ENCODE measurements at places on chromosomes 3 and 15. TPM values are rescaled to one million over a fixed set of nuclear protein-coding genes. Genes with fewer than 3 reads are reported as not detected.

DNA sequence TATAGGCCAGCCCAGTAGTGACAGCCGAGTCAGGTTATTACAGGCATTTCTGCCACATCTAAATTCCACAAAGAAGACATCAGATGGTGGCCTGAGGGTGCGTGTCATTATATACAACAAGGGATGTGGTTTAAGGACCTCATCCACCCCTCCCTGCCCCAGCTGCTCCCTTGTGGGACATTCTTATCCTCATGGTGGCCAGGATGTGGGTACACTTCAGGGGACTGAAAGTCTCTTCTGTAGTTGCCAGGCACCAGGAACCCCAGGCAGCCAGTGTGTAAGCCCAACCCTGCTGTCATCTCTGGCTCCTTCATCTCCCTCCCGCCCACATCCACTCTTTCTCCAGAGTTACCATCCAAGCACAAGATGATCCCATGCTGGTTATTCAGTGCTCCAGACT, 224.9 kb upstream of the TOPAZ1 start:
- DNase-seq, result no peak

DNA sequence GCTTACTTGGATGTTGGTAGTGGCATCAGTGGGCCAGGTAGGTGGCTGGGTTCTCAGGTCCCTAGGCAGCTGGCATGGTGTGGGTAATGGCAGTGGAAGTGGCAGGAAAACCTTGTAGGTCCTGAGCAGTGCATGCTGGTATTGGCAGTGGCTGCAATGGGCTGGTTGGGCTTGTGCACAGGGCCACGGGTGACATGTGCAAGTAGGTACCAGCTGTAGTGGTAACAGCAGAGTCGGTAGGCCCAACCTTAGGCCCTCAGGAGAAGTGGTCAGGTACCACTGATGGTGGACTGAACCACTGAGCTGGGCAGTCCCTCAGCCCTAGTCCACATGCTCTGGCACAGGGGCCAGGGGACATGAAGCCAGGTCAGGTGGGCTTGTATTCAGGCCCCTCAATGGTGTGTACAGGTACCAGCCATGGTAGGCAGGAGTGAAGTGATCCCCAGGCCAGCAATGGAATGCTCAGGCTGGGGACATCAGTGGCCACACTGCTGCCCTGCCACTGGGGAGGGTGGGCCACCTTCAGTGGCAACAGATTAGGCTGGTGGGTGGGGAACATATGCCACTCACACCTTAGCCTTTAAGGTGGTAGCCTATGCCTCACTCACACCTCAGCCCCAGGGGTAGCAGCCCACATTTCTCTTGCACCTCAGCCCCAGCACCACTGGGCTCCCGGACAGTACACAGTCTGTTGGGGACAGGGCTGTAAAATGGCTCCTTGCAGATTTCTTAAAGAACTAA, 118.1 kb downstream of the LRRK1 start:
- peak; percentile 22 for DNase-seq

DNA sequence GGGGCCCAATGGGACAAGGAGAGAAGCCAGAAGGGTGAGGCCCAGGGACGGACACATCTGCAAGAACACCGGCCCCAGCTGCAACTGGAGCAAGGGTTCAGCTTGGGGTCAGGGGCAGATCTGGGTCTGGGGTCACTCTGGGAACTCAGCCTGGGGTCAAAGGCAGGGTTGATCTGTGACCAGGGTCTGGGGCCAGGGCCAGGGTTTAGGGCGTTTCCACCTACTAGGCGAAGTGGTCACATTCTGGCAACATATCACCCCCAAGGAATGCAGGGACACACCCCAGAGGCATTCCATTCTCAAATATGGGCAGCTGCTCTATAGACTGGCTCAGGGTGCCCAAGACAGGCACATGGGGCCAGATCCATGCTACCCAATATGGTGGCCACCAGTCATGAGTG, 9.0 kb downstream of the UROC1 start:
- DNase-seq, result no peak

DNA sequence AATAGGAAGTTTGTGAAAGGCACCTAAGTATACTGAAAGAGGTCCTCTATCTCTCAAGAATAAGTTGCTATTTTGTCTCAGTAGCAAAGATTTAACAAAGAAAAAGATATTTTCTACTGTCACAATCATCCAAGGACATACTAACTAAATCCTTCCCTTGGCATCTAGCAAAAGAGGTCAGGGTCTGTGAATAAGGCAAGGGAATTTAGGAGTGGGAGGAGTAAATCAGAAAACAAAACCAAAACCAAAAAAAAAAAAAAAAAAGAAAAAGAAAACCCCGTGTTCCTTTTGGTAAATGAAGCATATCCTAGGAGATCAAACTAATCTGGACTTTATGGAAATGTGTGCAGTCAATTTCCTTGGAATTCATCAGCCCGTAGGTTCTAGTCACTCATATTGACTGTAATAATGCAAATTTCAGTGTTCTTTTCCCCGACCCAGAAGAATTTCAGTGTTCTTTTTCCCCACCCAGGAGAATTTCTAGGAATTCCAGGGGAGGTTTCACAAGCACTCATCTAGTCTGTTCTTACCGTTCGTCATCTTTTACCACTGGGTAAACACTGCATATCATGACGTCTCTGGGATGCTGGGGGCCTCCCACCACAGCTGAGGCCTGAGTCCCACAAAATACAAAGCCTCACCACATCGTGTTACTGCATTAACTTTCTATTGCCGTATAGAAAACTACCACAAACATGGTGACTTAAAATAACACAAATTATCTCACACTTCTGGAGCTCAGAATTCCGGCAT, 113.8 kb upstream of the CCDC54 start:
- DNase-seq, result no peak

- no peak for DNase-seq
Measured at GRCh38 chr3:182739619-182740018, 53.7 kb upstream of the ATP11B start.

- no peak for DNase-seq
Measured at GRCh38 chr15:30859091-30859874, 44.4 kb upstream of the FAN1 start.

GRCh38 chr15:41125063-41125669, 9.1 kb upstream of the INO80 start:
- DNase-seq, result no peak

GRCh38 chr15:97790180-97790579, 170.3 kb upstream of the ARRDC4 start:
- DNase-seq, result no peak

DNA sequence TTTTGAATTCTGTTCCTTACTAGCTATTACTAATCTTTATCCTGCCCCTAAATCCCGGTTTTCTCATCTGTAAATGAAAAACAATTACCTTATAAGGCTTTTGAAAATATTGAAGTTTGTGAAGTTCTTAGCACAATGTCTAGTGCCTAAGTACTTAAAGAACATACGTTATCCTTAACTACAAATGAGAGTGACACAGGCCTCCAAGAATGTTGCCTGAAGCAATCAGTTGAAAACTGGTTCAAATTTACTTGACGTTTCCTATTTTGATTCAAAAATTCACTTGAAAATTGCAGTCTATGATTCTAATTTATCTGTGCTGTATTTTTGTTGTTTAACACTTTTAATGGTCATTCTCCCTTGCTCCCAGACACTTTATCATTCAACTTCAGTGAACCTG, 3.2 kb downstream of the SENP7 start:
- no peak for DNase-seq

GRCh38 chr3:124261306-124261705, 269.4 kb upstream of the ROPN1 start:
- DNase-seq, result no peak

DNA sequence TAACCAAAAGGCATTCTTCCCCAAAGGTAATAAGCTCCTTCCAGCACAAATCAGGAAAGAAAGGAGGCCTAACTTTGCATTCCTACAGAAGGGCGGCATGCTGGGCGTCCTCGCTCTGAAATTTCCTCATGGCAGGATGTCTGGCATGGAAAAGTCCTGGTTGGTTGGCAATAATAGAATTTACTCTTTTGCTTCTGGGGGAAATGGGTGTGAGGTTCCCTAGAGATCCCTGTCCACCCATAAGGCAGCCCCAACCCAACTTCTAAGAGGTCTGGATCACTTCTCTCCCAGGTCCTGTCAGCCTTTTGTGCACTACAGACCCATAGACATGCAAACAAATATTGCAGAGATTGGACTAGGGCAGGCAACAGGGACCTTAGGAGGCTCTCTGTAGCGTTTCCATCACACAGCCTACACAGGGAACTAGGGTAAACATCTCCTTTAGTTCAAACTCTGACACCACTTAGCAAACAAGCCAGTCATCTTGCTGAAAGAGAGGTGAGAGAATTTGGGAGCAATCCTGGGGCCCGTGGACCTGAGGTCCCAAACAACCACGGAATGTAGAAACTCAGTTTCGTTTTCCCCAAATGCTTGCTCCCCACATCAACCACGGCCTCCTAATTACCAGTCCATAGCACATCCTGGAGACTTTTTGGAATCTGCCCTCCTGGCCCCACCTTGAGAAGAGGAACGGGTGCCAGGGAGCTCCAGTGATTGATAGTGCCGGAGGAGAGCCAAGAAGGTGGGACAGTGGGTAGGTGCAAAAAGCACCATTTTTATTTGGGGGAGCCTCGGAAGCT, 2.1 kb downstream of the ZIC4 start:
- DNase-seq, result peak; percentile 52

DNA sequence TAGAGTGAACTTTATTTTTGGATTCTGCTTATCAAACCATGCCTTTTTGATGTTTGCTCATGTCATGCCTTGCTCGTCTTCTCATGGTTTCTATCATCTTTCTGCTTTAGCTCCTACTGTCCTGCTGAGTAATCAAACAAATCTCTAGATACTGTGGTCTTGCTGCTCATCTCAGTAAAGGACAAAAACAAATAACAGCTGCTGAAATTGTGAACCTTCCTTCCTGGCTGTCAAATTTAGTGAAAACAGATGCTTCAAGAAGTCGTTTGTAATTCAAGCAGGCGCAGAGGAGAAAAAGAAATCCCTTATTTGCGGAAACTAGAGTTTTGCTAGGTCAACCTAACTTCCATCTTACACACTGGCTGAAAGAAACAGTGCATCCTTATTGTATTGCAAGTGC, 616.1 kb upstream of the ALCAM start:
- no peak for DNase-seq

DNA sequence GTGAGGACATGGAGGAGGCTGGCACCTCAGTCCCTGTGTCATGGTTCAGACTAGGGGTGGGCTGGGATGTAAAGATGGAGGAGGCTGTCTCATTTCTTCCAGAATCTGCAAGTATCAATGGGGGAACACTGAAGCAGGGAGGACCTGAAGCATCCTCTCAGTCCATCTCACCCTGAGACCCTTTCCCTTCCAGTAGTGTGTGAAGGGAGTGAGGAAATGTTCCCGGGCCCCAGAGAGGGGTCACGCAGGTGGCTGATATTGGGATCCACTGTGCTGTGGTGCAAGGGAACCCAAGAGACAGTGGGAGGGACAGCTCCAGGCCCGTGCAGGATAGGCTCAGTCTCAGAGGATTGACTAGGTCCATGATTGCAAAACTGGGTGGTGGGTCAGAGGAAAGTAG, 72.2 kb upstream of the ADPGK start:
- no peak for DNase-seq

- DNase-seq, result peak; percentile 64
Measured at GRCh38 chr3:71208211-71209095, 375.1 kb downstream of the FOXP1 start.

DNA sequence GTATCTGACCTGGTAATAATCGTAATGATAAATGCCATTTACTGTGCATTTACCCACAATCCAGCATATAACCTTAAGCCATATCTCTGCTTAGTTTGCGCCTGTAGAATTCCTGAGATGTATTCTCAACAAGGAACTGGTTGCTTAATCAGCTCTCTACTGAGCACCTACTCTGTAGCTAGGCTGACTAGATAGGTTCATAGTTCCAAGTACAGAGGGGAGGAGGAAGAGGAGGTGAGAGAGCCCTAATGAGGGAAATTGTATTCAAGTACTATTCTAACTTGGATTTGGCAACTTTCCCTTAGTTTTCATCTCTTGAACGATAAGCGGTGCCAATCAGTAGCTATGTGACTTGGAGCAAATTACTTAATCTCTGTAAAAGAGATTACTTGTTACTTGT, 5.6 kb upstream of the AKAP13 start:
- no peak for DNase-seq

DNA sequence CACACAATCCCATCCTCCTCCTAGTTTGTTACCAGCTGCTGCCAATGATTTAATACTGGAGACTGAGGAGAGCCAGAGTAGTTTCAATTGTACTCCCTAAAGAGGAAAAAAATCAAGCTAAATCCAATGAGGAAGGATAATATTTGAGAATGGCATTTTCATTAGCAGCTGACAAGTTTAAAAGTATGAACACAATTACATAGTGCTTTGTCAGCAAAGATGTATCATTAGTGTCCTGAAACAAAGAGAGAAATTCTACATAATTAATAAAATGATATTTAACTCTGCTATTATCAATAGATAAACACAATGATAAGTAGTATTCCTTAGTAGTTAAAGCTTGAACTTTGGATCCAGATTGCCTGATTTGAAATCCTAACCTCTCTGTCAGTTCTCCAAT, 163.9 kb downstream of the FGF12 start:
- DNase-seq, result no peak

DNA sequence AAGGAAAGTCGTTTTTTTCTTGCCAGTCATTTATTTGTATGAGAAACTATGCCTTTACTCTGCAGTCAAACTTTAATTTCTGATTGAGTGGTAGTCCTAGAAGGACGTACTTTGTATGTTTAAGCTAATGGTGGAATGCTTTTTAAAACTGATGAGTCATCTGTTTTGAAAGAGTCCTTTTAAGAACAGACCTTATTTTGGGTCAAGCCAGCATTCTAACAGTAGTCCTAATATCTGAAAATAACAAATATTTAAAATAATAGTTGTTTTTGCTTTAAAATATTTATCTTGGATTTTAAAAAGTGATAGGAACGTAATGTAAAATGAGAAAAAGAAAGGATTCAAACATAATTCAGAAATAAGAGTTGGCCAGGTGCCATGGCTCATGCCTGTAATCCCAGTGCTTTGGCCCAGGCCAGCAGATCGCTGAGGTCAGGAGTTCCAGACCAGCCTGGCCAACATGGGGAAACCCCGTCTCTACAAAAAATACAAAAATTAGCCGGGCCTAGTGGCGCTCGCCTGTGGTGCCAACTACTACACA, 1.3 kb upstream of the LRRC58 start:
- no peak for DNase-seq

- DNase-seq, result no peak
Measured at GRCh38 chr3:49428752-49429080, 408 bp downstream of the NICN1 start.

CCR8 gene
- total RNA-seq, result not detected

HTR3E gene
- total RNA-seq, result not detected

TM4SF18 gene
- total RNA-seq, result not detected

OR5H6 gene
- not detected for total RNA-seq

OXSR1 gene
- 59.2 TPM for total RNA-seq

LRRC49 gene
- 7.3 TPM for total RNA-seq

CX3CR1 gene
- not detected for total RNA-seq

SYNM gene
- 4.5 TPM for total RNA-seq

CELSR3 gene
- total RNA-seq, result 17.3 TPM

ATP13A5 gene
- 0.43 TPM for total RNA-seq

CYP8B1 gene
- total RNA-seq, result not detected

HES1 gene
- total RNA-seq, result 19.8 TPM

PTX3 gene
- total RNA-seq, result 2.5 TPM

PHC3 gene
- 27.5 TPM for total RNA-seq

PARP15 gene
- 0.27 TPM for total RNA-seq
